ENCODE measurements at places on chromosomes 2 and 18.

DNA sequence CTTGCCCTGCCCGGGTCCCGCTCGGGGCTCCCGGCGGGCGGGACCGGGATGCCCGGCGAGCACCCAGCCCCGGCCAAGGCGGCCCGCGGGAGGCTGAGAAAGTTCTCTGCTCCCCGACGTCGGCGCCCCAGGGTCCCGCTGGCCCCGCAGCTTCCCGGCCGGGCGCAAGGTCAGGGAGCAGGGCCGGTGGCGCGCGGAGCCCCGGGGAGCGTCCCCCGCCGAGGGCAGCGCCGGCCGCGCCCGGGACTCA is 331 bp downstream of the SERPINE2 start:
- no peak for DNase-seq

- DNase-seq: no peak
Observed at GRCh38 chr2:3145471-3146021, 232.1 kb downstream of the EIPR1 start.

DNA sequence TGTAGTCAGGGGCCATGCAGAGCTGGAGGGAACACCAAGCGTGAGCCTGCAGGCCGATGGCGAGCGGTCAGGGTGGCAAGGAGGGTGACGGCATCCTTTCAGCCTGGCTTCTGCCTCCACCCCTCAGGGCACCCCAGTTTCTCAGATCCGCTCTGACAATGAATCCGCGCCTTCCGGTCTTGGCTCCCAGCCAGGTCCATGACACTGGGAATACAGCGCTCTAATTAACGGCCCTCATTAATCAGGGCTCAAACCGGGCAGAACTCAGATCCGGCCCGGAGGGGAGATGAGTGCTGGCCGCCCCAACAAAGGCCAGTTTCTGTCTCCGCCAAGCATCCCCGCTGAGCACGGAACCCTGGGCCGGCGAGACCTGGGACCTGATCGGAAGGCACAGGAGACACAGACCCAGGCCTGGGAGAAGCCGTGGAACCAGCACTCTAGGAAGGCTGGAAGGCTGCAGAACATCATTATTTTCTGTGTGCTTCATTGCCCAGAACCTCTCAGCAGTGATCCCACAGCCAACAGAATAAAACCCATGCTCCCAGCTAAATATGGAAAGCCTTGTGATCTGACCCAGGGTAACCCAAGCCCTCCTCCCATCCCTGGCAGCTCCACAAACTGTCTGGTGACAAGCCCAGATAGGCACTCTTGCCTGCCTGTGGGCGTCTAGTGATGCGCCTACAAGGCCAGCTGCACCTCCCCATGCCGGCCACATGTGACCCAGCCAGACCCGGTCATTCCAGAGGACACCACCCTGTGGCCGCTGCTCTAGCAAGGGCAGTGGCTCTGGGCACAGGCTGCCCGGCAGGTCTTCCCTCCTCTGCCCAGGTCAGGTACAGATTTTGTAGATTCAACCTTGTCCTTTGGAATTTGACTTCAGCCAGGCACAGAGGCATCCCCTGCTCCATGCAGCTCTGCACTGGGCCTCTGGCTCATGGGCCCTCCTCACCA is 438.7 kb upstream of the MYT1L start:
- peak; percentile 81 for DNase-seq

DNA sequence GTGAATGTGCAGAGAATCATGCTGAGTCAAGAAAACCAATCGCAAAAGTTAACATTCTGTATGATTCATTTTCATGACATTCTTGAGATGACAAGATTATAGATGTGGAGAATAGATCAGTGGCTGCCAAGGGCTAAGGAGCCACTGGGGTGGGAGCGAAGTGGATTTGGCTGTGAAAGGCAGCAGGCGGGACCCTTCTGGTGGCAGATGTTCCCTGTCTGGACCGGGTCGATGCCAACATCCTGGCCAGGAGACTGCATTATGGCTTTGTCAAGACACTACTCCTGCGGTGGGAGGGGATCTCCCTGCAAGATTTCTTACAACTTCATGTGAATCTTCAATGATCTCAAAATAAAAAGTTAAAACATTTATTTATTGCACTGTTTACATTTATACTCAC is 427.9 kb downstream of the GALR1 start:
- no peak for DNase-seq

DNA sequence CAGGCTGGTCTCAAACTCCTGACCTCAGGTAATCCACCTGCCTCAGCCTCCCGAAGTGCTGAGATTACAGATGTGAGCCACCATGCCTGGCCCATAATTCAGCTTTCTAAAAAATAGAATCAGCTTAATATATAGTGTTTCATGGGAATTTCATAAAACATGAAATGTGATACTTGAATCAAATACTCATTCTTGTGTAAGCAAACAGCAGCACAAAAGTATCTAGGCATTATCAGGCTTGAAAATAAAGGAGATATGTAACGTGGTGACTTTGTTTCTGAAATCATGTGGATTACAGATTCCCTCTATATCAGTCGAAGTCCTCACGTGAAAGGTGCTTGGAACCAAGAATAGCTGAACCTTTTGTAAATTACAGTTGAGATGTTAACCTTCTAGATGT is 229.1 kb downstream of the FHOD3 start:
- DNase-seq: no peak

GRCh38 chr2:216441308-216442010 is 29.2 kb downstream of the SMARCAL1 start:
- no peak for DNase-seq

- peak; percentile 75 for DNase-seq
Observed at GRCh38 chr18:9475643-9476591, 604 bp downstream of the RALBP1 start.

Data from NCI-H69 (cell line).